ENCODE measurements at places on chromosomes 6 and 20.
A peak's percentile ranks its signal among the peaks of the same experiment; 100 is the strongest.

DNA sequence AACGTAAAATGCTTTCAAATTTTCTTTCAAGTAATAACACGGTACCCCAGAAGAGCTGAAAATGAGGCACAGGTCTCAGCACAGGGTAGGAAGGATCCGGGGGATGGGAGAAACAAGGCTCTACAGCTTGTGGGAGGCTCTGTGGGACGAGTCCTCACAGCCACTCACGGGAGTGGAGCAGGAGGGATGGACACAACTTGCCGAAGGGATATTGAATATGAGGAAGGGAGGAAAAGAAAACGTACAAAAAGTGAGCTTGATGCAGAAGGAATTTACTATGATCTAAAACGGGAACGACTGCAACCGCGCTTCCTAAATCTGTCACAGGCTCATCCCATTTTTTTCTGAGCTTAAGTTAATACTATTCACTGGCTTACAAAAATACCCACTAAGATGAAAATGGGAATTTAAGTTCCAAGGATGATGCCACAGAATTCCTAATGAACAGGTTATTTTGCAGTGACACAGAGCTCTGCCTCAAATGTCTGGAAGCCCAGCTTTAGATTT lies 72.9 kb downstream of the FYN start:
- no peak for DNase-seq

DNA sequence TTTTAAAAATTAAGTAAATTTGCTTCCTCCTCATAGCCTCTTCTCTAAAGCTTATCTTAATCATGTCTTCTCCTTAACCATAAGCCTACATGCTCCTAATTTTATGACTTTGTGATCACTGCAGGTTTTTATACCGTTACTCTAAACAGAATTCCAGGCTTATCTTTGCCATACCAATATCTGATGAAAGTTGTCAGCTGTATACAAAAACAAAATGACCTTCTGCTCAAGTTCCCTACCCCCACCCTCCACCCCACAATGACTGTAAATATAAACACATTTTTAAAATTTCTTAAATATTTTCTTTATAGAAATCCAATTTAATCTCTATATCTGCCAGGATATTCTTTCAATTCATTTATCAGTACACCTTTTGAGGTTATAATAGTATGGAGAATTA lies 60.5 kb upstream of the SGK1 start:
- no peak for DNase-seq

- DNase-seq: no peak
These were observed 74.8 kb downstream of the TULP4 start for GRCh38 chr6:158387036-158387435.

- DNase-seq: no peak
These were observed 348.4 kb downstream of the TPBG start for GRCh38 chr6:82711971-82712370.

GRCh38 chr6:84920021-84920420 lies 155.6 kb upstream of the TBX18 start:
- DNase-seq: no peak

GRCh38 chr6:41705996-41706835 lies 29.2 kb downstream of the TFEB start:
- peak; percentile 70 for DNase-seq

DNA sequence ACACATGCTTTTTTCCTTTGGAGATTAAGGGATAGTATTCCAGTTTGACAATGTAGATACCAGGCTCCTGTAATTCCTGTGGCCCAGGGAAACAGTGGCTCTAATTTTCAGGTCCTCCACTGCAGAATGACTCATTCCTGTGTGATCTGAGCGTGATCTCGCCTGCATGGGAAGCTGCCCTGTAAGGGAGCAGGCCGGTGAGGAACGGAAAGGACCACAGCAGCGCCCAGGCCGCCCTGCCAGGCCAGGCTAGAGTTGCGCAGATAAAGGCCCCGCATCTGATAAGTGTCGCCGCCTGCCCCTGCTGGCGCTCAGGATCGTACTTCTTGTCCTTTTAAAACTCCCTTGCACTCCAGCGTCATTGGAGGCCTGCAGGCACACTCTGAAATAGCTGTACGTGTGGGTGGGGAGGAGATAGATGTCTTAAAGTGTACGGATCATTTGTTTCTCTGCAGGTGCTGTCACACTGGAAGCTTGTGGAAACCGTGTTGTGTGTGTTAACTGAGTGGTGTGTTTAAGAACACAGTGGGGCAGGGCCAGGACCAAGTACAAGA lies 60.7 kb downstream of the SYNJ2 start:
- no peak for DNase-seq

DNA sequence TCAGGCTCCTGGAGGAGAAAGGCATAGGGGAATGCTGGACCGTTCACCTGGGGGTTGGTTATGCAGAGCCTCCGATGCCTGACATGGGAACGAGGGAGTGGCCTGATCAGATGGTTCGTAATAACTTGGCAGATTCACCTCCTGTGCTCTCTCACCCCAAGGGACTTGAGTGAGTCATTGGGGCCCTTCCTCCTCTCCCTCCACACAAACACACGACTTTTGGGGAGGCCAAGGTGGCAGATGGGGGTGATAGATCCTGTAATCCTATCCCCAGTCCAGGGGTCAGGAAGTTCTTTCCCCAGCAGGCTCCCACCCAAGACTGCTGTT lies 45.6 kb upstream of the ARFGEF2 start:
- DNase-seq: no peak

DNA sequence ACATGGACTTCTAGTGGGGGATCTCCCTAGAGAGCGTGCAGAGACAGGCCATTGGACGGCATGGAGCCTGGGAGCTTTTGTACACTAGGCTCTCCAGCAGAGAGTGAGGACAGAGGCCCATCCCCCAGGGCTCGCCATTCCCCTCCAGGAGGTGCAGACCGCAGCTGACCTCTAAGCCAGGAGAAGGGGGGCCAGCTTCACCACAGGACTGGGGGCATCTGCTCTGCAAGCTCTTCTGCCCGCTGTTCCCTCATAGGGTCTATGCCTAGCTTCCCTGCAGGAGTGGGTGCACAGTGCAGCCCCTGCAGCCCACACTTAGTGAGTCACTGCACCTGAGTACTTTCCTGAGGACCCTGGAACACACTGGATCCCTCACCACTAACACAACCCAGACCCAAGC lies 94.4 kb downstream of the FHL5 start:
- DNase-seq: no peak

GRCh38 chr6:125432963-125433362 lies 131.2 kb upstream of the HDDC2 start:
- DNase-seq: no peak

GRCh38 chr6:29976588-29977424 lies 34.5 kb downstream of the HLA-A start:
- DNase-seq: peak; percentile 51

DNA sequence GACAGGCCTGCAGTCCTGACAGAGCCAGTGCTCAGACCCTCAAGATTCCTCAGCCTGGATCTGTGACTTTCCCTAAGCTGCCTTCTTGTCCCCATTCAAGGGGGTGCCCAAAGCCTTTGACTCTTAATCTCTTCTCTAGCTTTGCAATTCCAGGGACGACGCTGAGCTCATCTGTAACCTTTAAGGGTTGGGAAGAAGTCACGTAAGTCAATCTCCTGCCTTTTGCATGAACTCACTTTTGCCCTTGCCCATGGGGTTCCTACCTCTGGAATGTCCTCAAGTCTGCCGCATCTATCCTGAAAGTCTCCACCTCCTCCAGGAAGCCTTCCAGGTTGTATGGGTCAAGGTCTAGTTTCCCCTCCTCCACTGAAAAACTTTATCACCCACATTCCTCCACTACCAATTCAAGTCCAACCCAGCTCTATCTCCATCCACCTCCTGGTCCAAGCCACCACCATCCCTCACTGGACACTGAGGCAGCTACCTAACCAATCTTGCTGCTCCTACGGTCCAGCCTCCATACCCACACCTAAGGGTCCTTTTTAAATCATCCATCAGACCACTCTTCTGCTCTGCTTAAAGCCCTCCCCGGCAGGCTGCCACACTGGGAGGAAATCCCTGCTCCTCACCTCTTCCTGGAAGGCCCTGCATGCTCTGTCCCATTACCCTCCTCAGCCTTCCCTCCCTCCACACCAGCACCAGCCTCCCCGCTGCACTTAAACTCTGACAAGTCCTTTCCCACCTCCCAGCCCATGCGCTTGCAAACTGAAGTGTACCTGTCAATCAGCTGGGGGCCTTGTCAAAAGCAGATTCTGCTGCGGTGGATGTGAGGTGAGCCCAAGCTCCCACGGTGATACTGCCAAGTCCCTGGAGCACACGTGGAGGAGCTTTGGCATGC lies 29.7 kb downstream of the PREX1 start:
- no peak for DNase-seq

- DNase-seq: no peak
These were observed 1026.1 kb downstream of the KIF16B start for GRCh38 chr20:15547119-15547518.

GRCh38 chr6:153172815-153173214 lies 41.7 kb upstream of the RGS17 start:
- DNase-seq: no peak

DNA sequence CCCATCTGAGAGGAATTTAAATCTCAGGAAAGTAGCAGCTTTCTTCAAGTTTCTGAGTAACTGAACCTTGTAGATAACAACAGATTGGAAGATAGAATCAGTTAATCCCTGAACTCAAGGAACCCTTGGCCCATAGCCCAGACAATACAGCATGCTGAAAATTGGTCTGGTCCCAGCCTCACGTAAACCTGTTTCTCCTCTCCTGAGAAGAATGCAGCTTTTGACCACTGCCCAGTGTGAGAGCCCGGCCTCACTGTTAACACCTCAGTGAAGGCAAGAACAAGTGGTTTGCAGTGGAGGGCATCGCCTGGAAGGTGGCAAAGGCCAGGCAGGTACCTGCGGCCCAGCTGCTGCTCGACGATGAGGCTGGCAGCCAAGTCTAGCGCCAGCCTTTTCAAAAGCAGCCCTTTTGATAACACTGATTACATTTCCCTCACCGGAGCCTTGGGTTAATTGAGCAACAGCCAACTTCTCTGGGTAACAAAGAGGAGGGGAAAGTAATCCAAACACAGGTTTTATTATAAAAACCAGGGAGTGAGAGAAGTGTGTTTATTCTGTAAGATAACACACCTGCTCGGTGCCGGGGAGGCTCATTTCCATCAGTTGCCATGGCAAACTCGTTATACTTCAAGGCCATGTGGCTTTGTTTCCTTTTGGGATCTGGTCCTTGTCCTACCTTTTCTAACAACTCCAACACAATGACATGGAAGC lies 54.0 kb downstream of the TRAF3IP2 start:
- DNase-seq: no peak

DNA sequence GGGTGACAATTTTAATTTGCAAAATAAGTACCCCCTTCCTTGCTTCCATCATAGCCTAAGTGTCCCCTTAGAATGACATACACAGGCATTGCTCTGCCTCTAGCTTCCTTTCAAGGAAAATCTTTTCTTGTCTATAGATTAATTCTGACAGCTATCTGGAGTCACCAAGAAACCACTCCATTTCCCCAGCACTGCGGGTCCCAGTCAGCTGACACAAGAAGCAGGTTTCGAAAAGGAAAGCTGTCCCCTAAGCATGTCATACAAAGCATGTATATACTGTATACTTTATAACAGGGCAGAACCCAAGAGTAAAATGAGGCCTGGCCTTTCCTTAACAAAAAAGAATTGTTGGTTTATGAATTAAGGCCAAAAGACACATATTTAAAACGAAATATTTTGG lies 273.5 kb downstream of the BTBD9 start:
- DNase-seq: no peak

GRCh38 chr6:43257367-43258145 lies 14.3 kb downstream of the TTBK1 start:
- no peak for DNase-seq

GRCh38 chr6:51818520-51819022 lies 268.8 kb downstream of the PKHD1 start:
- no peak for DNase-seq

DNA sequence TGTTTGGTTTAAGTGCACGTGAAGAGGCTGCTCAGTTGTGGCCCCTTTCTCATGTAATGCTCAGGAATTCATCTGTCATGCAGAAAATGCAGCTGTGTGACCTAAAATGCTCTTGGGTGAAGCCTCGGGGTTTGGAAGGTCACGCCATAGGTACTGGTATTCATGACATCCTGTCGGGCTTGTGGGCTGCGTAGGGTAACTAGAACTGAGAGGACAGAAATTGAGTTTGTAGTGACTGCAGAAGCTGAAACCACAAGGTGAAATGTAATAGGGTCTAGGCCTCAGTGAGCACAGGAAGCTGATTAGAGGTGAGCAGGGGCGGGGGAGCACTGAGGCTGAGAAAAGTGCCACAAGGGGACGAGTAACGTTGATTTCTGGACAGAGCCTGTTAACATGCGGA lies 128.8 kb downstream of the SOBP start:
- DNase-seq: peak; percentile 15

- DNase-seq: no peak
These were observed 522.2 kb upstream of the FLRT3 start for GRCh38 chr20:14859627-14860026.

- DNase-seq: no peak
These were observed 74.5 kb downstream of the PSMG4 start for GRCh38 chr6:3333263-3333662.

GRCh38 chr6:389622-390021 lies 1.9 kb upstream of the IRF4 start:
- no peak for DNase-seq

- no peak for DNase-seq
These were observed 278 bp downstream of the UST start for GRCh38 chr6:148747145-148747470.

DNA sequence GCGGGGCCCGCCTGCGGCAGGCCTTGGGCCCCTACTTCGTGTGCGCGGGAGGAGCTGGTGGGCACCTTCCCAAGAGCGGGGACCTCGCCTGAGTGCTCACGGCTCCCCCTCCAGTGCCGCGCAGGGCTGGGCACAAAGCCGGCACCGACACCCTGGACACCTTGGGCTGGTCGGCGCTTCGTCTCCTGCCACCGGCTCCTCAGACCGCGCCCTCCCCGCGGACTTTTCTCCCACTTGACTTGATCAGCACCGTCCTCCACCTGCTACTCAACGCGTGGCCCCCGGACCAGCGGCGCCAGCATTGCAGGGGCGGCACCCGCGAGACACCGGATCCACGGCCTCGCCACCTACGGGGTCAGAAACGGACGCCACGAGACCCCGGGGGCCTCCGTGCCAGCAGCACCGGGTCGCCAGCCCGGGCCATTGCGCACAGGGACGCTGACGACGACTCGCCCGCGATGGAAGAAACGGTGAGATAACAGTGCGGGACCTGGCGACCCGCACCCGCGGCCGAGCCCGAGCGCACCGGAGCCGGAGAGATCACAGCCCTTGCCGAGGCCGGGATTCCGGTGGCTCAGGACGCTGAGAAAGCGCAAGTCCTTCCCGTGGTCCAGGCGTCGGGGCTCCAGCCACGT lies 154.2 kb downstream of the DLL1 start:
- no peak for DNase-seq

GRCh38 chr20:1341561-1342265 lies 12.8 kb upstream of the SDCBP2 start:
- DNase-seq: no peak

DNA sequence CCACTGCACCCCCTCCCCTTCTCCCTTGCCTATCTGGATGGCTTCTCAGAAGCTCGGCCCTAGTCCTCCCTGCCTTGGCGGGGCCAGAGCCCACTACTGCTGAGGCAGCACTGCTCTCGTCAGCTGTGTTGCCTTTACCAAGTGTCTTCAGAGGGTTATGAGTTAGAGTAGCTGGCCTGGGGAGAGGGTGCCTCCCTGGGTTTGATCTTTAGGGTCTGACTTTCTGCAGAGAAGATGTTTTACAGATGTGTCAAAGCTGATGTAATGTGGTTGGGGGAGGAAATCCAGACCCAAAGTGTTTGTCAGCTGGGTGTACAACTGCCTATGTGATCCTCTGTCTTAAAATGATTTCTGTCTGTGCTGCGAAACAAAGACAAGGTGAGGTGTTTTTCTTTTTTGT lies 30.4 kb upstream of the PI16 start:
- DNase-seq: no peak
